ENCODE measurements at places on chromosomes 13 and 19.

DNA sequence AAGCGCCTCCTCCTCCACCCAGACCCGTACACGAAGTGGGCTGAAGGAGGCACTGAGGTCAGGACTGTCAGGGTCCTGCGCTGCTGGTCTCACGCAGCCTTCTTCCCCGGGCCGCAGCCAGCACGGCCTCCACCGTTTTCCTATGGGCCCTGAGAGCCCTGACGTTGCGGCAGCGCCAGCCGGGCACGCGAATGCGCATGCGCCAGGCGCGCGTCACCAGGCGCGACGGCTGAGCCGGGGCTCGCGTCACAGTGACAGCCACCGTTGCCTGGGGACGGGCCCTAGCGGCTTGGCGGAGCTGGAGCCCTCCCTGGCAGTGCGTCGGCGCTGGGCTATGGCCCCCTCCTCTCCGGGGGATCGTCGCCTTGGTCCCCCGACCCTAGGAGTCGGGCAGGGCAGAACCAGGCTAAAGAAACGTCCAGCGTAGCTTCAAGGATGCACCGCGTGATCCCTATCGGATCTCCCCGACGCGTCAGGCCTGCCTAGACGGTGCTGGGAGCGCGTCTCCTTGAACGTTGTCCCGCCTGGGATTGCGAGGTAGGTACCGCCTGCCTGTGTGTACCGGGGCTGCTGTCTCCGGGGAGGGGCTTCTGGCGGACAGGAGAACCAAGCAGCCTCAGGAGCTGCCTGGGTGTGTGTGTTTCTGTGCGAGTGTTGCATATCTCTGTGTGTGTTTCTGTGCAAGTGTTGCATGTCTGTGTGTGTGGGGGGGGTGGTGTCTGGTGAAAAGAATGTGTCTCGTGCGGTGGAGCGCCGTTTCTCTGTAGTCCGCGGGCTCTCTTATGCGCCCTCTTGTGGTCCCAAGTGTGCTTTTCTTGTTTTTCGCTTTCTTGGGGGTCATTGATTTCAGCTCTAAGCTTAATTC, 43.2 kb downstream of the ZNF571 start:
- DNase-seq: peak; percentile 76

DNA sequence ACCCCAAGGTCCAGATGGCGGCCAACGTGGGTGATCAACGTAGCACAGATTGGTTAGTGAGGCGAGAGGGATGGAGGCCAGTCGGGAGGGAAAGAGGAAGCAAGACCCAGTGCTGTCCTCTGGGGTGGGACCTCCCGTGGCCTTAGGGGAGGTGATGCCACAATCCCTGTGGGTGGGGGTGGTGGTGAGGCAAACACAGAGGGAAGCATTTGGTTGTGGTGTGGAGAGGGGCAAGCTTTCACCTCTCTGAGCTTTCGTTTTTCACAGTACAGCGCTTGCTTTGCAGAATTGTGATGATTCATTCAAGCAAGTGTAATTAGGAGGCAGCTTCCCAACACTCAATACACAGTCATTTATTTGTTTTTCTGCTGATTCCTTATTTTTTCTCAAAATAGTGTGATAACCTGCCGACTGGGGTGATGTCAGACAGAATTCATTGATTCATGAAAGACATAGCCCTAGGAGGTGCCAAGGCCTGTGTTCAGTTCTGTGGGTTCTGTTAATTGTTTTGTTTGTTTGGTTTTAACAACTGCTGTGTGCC, 2.4 kb downstream of the LENG8 start:
- DNase-seq: no peak

GRCh38 chr19:3528080-3528479, 10.9 kb upstream of the TEKTIP1 start:
- no peak for DNase-seq

DNA sequence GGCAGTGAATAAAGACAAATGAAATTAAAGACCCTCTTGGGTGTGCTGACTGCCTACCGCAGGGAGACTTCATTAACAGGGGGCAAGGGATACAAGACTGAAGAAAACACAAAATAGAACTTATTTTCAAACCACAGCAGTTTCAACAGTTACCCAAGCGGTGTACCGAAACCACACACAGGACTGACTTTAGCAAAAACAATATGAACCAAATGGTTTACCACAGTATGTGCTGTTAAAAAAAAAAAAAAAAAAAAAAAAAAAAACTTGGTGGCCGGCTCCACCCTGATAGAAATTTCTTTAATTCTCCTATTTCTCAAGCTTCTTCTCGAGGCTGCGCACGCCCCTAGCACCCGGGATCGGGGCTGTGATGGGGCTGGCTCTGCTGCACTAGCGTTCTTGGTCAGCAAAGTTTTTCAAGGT, 42.6 kb downstream of the KLF2 start:
- peak; percentile 59 for DNase-seq

- no peak for DNase-seq
Measured at GRCh38 chr19:29529646-29530539, 4.1 kb downstream of the VSTM2B start.

DNA sequence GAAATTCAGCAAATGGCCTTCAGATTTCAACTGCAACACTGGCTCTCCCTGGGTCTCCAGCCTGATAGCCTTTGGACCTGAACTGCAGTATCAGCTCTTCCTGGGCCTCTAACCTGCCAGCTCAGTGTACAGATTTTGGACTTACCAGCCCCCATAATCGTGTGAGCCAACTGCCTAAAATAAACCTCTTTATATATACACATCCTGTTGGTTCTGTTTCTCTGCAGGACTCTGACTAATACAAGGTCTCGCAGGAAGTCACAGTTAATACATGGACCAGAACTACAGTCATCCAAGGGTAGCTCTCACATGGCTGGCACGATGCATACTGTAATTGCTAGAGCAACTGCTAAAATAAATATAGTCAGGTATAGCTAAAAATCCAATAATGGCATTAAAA, 85.1 kb downstream of the KATNAL1 start:
- no peak for DNase-seq

DNA sequence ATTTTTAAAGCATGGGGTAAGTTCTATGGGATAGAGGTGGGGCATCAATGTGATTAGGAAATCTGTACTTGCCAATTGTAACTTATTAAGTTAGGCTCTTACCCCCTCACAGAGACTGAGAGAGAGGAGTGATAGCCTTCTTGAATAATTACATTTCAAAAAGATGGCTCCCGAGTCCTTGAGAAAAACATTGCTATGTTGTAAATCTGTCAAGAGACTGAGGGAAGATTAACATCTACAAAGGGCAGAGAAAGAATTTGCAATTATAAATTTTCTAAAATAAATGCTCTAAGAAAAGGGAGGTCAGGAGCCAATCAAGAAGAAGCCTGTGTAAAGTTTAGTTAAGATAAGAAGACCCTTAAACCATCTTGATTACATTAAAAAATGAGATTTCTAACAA, 1570.8 kb downstream of the OLFM4 start:
- no peak for DNase-seq

DNA sequence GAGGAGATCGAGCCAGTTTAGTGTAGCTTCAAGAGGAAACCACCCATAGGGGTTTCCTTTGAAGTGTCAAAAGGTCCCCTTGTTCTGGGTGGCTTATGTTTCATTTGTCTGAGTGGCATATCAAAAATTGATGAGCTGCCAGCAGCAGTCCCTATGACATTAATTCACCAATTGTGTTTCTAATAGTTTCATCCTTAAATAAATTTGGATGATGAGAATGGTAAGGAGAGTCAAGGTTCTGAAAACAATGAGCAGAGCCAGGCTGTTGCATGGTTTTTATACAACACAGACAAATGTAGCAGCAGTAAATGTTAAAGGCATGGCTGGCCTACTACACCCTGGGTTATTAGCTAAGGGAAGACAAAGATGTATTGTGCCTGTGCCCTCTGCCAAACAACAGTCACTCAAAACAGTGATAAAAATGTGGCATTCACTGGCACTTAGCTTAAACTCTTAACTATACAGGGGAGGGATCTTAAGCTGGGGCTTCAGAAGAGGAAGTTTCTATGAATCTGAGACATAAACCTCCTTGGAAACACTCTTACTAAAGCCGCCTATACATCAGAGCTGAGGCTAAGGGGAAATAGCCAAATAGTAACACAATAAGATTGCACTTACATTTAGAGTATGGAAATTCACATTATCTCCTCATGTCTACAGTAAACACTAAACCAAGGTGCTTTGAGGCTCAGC, 200.5 kb downstream of the POU4F1 start:
- no peak for DNase-seq

GRCh38 chr13:74003374-74003773, 130.8 kb downstream of the KLF12 start:
- DNase-seq: no peak

DNA sequence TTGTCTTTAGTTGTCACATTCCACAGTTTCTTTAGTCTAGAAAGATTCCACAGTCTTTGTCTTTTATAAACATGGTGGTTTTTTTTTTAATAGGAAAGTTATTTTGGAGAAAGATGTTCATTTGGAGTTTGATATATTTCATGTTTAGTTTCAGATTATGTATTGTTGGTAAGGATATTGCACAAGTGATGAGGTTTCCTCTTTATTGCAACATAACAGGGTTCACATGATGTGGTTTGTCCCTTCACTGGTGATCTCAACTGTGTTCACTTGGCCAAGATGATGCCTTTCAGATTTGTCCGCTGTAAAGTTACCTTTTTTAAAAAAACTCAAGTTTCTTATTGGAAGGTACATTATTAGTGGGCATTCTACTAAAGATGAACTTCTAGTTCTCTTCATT, 3.2 kb downstream of the ZNF230 start:
- DNase-seq: peak; percentile 66

GRCh38 chr19:40598121-40598917, 2.9 kb upstream of the LTBP4 start:
- DNase-seq: peak; percentile 78

DNA sequence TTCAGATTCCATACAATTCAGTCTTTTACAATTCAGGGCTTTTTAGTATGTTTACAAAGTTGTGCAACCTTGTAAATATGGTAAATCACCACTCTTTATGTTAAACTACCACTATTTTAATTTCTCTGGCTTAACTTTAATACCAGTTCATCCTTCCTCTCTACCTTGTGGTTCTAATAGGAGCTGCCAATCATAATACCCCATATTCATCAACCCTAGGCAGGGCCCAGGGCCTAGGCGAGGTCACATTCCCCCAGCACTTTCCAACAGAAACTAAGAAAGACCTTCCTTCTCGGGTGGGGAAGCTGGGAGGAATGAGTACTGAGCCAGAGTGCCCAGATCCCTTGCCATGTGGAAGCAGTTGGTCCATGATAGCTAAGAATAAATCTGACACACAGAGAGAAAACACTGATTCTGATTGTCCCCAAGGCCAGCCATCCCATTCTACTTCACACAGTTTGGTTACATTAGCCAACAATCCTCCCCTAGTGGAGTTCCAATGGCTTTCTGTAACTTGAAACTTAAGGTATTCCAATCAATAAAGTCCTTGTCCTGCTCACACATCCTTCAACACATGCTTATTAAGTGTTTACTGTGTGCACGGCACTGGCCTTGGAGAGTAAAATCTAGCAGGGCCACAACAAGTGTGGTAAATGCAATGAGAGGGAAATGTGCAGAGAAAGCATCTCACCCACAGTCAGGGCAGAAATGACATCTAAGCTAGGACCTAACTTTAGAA, 76.8 kb downstream of the NUFIP1 start:
- DNase-seq: no peak

DNA sequence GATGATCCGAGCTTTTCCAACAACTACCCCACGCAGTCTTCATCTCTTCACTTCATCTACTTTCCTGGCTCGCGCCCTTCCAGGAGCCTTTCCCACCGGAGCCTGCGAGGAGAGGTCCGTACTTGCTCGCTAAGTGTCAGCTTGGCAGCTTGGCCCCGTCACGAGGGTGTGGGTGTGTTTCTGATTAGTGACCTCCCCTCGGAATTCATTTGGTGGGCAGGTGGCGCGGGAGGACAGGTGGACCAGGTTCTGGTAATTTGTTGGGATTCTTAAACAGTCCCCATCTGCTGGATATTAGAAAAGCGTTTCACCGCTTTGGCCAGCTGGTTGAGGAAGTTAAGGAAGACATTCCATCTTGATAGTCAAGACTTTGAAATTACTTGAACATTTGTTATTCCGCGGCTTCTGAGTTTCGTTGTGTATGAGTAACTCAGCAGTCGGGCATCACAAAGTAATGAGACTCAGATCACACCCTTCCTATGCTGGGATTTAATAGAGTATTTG, 515 bp downstream of the UFM1 start:
- no peak for DNase-seq

DNA sequence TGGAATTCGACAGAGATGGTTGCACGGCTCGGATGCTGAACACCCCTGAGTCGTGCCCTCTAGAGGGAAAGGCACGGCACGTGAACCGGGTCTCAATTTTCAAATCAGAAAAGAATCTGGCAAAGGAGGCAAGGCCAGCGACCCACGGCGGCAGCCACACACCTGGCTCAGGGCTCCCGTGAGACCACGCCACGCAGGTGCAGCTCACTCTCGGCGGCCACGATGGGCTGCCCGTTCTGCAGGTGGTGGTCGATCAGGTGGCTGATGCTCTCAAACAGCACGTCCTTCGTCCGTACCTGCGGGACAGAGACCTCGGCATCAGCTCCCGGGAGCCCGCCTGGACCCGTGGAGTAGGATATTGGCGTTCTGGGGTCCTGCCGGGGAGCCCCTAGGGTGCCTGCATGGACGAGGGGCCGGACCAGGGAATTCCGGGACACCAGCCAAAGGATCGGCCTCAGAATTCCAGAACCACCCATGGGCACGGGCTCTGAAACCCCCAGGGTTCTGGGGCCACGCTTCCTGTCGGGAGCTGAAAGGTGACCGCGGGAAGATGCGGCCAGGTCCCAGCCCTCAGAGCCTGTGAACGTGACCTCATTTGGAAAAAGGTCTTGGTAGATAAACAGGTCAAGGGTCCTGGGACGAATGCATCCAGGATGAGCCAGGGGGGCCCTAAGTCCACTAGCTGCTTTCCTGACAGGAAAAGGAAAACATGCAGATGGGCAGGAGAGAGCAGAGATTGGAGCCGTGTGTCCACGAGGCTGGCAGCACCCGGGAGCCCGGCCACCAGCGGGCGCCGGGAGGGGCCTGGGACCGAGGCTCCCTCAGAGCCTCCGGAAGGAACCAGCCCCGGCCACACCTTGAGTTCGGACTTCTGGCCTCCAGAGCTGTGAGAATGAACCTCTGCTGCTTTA, 10.1 kb upstream of the C2CD4C start:
- DNase-seq: no peak

DNA sequence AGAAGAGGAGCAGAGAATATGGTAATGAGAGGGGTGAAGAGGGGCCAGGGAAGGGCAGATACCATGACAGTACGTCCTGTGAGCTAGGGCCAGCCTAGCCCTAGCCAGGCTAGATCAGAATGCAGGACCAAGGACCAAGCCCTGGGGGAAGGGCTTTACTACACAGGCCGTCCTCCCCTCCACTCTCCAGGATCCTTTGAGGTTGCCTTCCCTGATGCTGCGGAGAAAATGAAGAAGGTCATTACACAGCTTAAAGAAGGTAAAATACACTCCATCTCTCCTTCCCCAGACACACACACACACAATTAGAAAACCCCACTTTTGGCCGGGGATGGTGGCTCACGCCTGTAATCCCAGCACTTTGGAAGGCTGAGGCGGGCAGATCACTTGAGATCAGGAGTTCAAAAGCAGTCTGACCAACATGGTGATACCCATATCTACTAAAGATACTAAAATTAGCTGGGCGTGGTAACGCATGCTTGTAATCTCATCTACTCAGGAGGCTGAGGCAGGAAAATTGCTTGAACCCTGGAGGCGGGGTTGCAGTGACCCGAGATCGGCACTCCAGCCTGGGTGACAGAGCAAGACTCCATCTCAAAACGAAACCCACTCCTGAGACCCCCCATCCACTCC, 8.5 kb downstream of the SPACA6 start:
- DNase-seq: no peak

Measured in HL-60 (cell line).